ENCODE measurements at places on chromosomes 12 and 14. TPM values are rescaled to one million over a fixed set of nuclear protein-coding genes. Genes with fewer than 3 reads are reported as not detected.
A peak's percentile ranks its signal among the peaks of the same experiment; 100 is the strongest.

- H3K27ac ChIP-seq: no peak overlapping the region
- H3K4me3 ChIP-seq: no peak overlapping the region
- H3K4me1 ChIP-seq: no peaks in the 10 kb centered on the region
- DNase-seq: no peak
- peaks cover 12% of the 10 kb centered on the region for H3K36me3 ChIP-seq
Observed at GRCh38 chr14:75042035-75042434, 9.2 kb downstream of the MLH3 start.

DNA sequence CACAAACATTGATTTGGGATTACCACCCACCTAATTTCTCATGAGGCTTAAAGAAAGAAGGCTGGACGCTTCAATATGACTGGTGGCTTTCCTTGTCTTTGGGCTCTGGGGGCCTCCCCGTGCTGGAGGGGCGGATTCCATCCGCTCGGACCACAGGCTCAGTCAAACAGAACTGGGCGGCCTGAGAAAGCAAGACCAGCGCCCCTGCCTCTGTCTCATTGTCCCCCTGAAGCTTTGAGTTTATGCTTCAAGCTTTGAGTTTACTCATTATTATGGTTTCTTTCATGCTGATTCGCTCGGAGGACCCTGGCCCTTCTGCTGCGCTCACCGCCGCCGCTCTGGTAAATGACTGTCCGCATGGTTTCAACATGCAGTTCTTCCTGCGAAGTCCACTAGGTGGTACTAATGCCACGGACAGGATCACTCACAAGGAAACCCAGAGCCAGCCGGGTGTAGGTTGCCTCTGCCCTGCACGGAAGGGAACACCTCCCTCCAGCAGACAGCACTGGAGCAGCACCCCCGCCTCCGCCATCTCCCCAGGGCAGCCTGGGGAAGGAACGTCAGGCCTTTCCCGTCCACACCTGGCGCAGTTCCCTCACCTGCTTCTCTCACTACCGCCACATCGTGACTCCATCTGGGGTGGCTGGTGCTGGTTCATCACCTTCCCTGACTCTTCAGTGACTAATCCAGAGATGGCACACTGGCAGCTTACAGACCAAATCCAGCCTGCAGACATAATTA is 13.2 kb upstream of the TIGAR start:
- no peak overlapping the region for H3K27ac ChIP-seq
- peaks cover 37% of the 10 kb centered on the region for H3K36me3 ChIP-seq
- H3K4me1 ChIP-seq: no peaks in the 10 kb centered on the region
- no peaks in the 10 kb centered on the region for H3K27me3 ChIP-seq
- DNase-seq: peak; percentile 33

DNA sequence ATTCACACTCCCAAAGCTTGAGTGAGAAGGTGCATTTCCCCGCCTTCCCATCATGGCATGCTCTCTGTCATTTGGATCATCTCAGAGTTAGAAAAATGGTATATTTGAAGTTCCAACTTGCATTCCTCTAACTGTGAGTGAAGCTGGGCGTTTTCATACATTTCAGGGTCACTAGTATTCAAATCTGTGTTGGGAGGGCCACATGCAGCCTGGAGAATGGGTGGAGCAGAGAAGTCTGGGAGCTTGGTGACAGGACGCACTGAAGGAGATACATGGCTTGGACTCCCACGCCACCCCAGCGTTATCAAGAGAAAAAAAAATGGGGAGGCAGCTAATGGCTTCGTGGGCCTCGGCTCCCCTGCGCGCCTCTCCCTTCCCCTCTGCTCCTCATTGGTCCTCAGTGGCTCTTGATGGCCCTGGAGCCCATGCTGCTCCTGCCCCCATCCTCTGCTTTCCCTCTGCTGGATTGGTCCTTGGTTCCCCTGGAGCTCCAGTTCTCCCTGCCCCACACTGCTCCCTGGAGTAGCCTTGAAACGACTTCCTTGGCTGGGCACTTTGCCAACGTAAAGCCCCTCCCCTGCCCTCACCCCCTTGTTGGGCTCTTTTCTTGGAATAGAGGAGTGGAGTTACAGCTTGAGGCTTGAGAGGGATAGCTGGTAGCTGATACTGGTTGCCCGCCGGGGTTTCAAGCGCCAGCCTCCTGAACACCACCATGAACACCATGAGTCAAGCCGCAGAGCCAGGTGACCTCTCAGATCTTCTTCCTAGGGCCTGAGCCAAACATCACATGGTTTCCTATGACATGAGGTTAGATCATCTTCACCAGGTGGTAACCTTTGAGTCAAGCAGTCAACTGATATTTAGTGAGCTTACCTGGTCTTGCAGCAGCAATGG is 139.6 kb downstream of the PRKCH start:
- peaks cover 25% of the 10 kb centered on the region for H3K4me1 ChIP-seq
- H3K4me3 ChIP-seq: no peak overlapping the region
- H3K27me3 ChIP-seq: no peaks in the 10 kb centered on the region
- DNase-seq: no peak
- H3K27ac ChIP-seq: peak overlapping the region; percentile 7

DNA sequence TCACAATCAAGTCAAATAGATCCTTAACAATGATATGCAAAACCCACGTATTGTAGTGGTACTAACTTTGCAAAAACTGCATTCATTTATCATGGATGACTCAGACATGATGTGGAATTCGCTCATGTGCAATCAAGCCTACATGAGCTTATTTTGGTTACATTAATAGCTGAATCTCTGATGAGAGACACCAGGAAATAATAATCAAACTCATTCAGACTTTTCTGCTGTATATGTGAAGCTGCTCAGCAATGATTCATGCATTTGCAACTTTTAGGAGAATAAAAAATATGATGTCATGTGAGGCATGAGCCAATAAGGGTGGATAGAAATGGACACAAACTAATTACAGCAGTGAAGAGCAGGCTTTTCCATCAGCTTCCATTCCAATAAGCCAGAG is 1075.8 kb upstream of the TMEM132C start:
- no peaks in the 10 kb centered on the region for H3K36me3 ChIP-seq
- H3K4me1 ChIP-seq: no peaks in the 10 kb centered on the region
- H3K27me3 ChIP-seq: no peaks in the 10 kb centered on the region
- no peak overlapping the region for H3K27ac ChIP-seq
- no peak for DNase-seq
- H3K4me3 ChIP-seq: no peak overlapping the region

DNA sequence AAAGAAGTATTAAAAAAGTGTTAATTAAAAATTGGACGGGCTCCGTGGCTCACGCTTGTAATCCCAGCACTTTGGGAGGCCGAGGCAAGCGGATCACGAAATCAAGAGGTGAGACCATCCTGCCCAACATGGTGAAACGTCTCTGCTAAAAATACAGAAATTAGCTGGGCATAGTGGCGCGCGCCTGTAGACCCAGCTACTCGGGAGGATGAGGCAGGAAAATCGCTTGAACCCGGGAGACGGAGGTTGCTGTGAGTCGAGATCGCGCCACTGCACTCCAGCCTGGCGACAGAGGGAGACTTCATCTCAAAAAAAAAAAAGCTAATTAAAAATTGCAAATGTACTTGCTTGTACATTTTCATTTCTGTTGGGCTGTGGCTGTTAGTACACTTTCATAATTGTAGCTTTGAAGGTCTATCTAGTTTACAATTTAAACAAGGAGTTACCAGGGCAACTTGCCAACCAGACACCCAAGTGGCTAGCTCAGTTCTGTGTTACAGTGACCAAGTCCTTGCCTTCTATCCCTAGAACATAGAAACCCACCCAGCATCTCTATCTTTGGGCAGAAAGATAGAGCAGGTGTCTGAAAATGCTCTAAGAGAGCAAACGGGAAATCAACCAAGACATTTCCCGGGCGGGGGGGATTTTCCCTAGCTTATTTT is 1.2 kb downstream of the COA8 start:
- no peak overlapping the region for H3K27ac ChIP-seq
- no peak for DNase-seq
- H3K4me1 ChIP-seq: peaks cover 25% of the 10 kb centered on the region
- H3K36me3 ChIP-seq: peaks cover 14% of the 10 kb centered on the region
- H3K4me3 ChIP-seq: no peak overlapping the region
- no peaks in the 10 kb centered on the region for H3K27me3 ChIP-seq

- no peak overlapping the region for H3K27ac ChIP-seq
- peaks cover 10% of the 10 kb centered on the region for H3K36me3 ChIP-seq
- H3K27me3 ChIP-seq: no peaks in the 10 kb centered on the region
- H3K4me3 ChIP-seq: no peak overlapping the region
Observed at GRCh38 chr12:22686193-22686592, 61.2 kb downstream of the ETNK1 start.

DNA sequence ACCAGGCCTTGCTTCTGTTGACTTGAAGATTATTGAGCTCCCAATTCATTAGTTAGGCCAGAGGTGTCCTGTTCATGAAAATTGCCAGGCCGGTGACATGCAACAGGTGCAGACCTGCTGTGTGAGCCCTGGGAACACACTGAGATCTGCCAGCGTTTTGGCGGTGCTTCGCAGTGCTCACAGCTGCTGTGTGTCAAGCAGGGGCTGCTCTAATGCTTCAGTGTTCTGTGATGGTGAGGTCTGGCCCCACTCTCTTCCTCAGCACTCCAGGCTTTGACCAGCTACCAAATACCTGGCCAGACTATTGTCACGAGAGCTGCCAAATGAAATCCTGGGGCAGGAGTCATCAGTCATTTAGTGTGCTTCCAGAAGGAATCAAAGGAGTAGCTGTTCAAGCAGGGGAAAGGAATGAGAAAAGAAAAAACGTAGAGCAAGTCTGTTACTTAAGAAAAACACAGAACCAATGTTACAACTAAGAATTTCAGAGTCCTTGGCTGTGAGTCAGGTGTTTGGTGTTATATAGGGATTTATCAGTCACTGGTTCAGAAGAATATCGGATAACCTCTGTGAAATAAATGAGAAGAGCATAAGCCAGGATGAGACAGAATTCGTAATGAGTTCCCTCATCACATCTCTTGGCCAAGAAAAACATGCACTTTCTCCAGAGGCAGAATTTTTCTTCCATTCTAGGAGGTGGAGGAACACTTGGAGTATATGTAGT is 150.8 kb downstream of the FBXL14 start:
- no peak overlapping the region for H3K27ac ChIP-seq
- no peaks in the 10 kb centered on the region for H3K4me1 ChIP-seq
- no peak overlapping the region for H3K4me3 ChIP-seq
- peaks cover 3% of the 10 kb centered on the region for H3K36me3 ChIP-seq

DNA sequence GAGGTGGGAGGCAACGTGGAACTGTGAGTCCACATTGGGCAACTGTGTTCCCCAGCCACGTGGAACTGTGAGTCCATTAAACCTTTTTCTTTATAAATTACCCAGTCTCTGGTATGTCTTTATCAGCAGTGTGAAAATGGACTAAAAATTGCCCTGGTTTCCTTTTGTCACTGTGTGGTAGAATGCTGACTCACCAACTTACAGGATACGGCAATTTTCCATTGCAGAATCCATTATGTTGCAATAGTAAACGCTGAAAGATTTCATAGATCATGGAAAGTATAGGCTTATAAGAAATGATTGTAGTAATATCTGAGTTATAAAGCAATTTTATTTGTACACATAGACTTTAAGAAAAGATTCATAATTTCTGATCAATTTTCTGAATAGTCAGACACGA is 93.0 kb downstream of the GTF2A1 start:
- H3K4me1 ChIP-seq: no peaks in the 10 kb centered on the region
- no peak overlapping the region for H3K4me3 ChIP-seq
- H3K36me3 ChIP-seq: no peaks in the 10 kb centered on the region
- H3K27ac ChIP-seq: no peak overlapping the region
- no peaks in the 10 kb centered on the region for H3K27me3 ChIP-seq
- DNase-seq: no peak

The NOXRED1 gene
- total RNA-seq: 0.52 TPM

GRCh38 chr12:113440947-113441782 is 19.0 kb downstream of the SDSL start:
- no peaks in the 10 kb centered on the region for H3K4me1 ChIP-seq
- H3K27ac ChIP-seq: no peak overlapping the region
- H3K4me3 ChIP-seq: no peak overlapping the region
- no peaks in the 10 kb centered on the region for H3K36me3 ChIP-seq
- H3K27me3 ChIP-seq: no peaks in the 10 kb centered on the region
- no peak for DNase-seq

GRCh38 chr12:83538361-83538965 is 851.8 kb downstream of the TMTC2 start:
- H3K4me3 ChIP-seq: no peak overlapping the region
- DNase-seq: no peak
- H3K27ac ChIP-seq: no peak overlapping the region
- H3K36me3 ChIP-seq: no peaks in the 10 kb centered on the region
- H3K4me1 ChIP-seq: no peaks in the 10 kb centered on the region

The B4GALNT3 gene
- total RNA-seq: 0.93 TPM

GRCh38 chr12:110670161-110670701 is 18.7 kb downstream of the HVCN1 start:
- H3K27me3 ChIP-seq: no peaks in the 10 kb centered on the region
- H3K36me3 ChIP-seq: peaks cover 8% of the 10 kb centered on the region
- peaks cover 55% of the 10 kb centered on the region for H3K4me1 ChIP-seq
- DNase-seq: no peak
- no peak overlapping the region for H3K4me3 ChIP-seq

- DNase-seq: no peak
- no peaks in the 10 kb centered on the region for H3K36me3 ChIP-seq
- H3K4me3 ChIP-seq: no peak overlapping the region
- no peak overlapping the region for H3K27ac ChIP-seq
- H3K4me1 ChIP-seq: no peaks in the 10 kb centered on the region
Observed at GRCh38 chr12:23535441-23535840, 414.0 kb downstream of the SOX5 start.

The TEP1 gene
- 76.3 TPM for total RNA-seq

DNA sequence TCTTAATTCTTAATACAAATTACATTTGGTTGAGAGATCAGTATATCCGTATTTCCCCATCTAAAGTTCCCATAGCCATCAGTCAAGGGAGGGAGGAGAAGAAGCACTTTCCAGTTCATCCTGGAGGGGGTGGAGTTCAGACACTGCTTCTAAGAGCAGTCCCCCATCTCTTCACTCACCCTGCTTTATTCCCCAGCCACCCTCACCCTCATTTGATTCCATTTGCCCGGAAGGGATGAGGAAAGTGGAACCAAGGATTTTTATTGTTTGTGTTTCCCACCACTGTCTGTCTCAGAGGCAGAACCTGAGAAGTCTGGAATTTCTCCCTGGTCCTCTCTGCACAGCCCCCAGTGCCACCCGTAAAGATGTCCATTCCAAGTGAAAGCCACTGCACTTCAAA is 134.2 kb upstream of the HIF1A start:
- no peak overlapping the region for H3K27ac ChIP-seq
- H3K36me3 ChIP-seq: no peaks in the 10 kb centered on the region
- no peak for DNase-seq
- H3K4me3 ChIP-seq: no peak overlapping the region
- no peaks in the 10 kb centered on the region for H3K27me3 ChIP-seq

GRCh38 chr12:85865890-85866289 is 8.2 kb upstream of the NTS start:
- H3K36me3 ChIP-seq: no peaks in the 10 kb centered on the region
- H3K27me3 ChIP-seq: no peaks in the 10 kb centered on the region
- no peak overlapping the region for H3K4me3 ChIP-seq
- no peak overlapping the region for H3K27ac ChIP-seq
- no peak for DNase-seq

DNA sequence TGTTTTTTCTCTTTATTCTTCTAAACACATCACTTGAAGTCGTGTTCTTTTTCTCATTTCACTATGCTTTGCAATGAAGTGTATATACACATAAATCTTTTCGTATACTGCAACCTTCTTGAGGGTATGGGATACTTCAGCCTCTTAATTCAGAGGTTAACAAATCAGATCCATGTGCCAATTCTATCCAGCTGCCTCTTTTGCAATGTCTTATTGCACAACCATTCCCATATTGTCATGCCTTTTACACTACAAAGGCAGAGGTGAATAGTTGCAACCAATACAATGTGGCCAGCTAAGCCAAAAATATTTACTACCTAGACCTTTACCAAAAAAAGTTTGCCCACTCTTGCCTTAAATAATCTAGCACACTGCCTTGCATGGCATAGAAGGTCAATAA is 224.5 kb upstream of the FOXG1 start:
- no peaks in the 10 kb centered on the region for H3K4me1 ChIP-seq
- H3K36me3 ChIP-seq: no peaks in the 10 kb centered on the region
- no peak overlapping the region for H3K4me3 ChIP-seq
- no peaks in the 10 kb centered on the region for H3K27me3 ChIP-seq
- DNase-seq: no peak
- no peak overlapping the region for H3K27ac ChIP-seq

The MYH6 gene
- not detected for total RNA-seq
